Stomach (tissue), 19 donors: ENCODE measurements at places on chromosomes 3 and 15. TPM values are rescaled to one million over a fixed set of nuclear protein-coding genes. Genes with fewer than 3 reads are reported as not detected.

- H3K4me3 ChIP-seq, result no peak overlapping the region
- peaks cover 22% of the 10 kb centered on the region for H3K4me1 ChIP-seq
- no peaks in the 10 kb centered on the region for H3K27me3 ChIP-seq
- no peak overlapping the region for H3K27ac ChIP-seq
- DNase-seq, result no peak
These were observed 7.4 kb upstream of the HGD start for GRCh38 chr3:120689395-120689794.

Gene SLC9C1
- total RNA-seq, result not detected

- H3K4me1 ChIP-seq, result peaks cover 22% of the 10 kb centered on the region
- H3K4me3 ChIP-seq, result no peak overlapping the region
- H3K27me3 ChIP-seq, result no peaks in the 10 kb centered on the region
- peak overlapping the region; percentile 42 for H3K27ac ChIP-seq
These were observed 318.7 kb downstream of the FOXP1 start for GRCh38 chr3:71264840-71265239.

Gene BCL6
- total RNA-seq, result 11.6 TPM

GRCh38 chr3:31241533-31241932 lies 291.2 kb upstream of the STT3B start:
- H3K4me3 ChIP-seq, result no peak overlapping the region
- H3K4me1 ChIP-seq, result no peaks in the 10 kb centered on the region
- no peaks in the 10 kb centered on the region for H3K36me3 ChIP-seq
- H3K27ac ChIP-seq, result no peak overlapping the region

GRCh38 chr15:50944672-50945071 lies 36.2 kb downstream of the AP4E1 start:
- no peaks in the 10 kb centered on the region for H3K27me3 ChIP-seq
- no peak overlapping the region for H3K27ac ChIP-seq
- H3K4me1 ChIP-seq, result no peaks in the 10 kb centered on the region
- H3K4me3 ChIP-seq, result no peak overlapping the region
- H3K36me3 ChIP-seq, result peaks cover 51% of the 10 kb centered on the region
- DNase-seq, result no peak

DNA sequence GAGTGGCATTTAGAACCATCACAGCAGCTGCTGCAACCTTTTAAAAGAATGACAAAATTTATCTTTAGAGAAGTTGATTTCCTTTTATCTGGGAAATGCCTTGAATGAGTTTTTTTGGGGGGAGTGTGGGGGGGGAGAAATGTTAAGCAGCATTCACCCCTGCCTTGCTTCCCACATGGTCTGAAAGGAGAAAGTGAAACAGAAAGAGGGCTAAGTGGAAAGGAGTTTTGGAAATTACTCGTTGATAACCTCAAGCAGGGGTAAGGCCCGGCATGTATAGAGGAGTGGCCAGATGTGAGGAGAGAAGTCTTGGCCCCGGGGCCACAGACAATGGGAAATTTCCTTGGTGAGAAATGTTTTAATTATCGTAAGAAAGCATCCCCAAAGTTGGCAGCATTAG lies 23.5 kb downstream of the B3GALNT1 start:
- H3K36me3 ChIP-seq, result peaks cover 16% of the 10 kb centered on the region
- DNase-seq, result no peak
- no peaks in the 10 kb centered on the region for H3K27me3 ChIP-seq
- peaks cover 13% of the 10 kb centered on the region for H3K4me1 ChIP-seq
- no peak overlapping the region for H3K4me3 ChIP-seq

Gene LRRC34
- total RNA-seq, result not detected

GRCh38 chr15:60408463-60408981 lies 10.7 kb upstream of the ANXA2 start:
- no peaks in the 10 kb centered on the region for H3K27me3 ChIP-seq
- H3K36me3 ChIP-seq, result no peaks in the 10 kb centered on the region
- peaks cover 30% of the 10 kb centered on the region for H3K4me1 ChIP-seq
- H3K27ac ChIP-seq, result peak overlapping the region; percentile 85

Gene KCNAB1
- 0.14 TPM for total RNA-seq

- DNase-seq, result no peak
- no peak overlapping the region for H3K4me3 ChIP-seq
- no peak overlapping the region for H3K27ac ChIP-seq
- H3K4me1 ChIP-seq, result no peaks in the 10 kb centered on the region
- no peaks in the 10 kb centered on the region for H3K36me3 ChIP-seq
- no peaks in the 10 kb centered on the region for H3K27me3 ChIP-seq
These were observed 40.8 kb downstream of the KCNAB1 start for GRCh38 chr3:156161172-156161571.

- H3K4me1 ChIP-seq, result no peaks in the 10 kb centered on the region
- no peak overlapping the region for H3K27ac ChIP-seq
- H3K4me3 ChIP-seq, result no peak overlapping the region
- no peaks in the 10 kb centered on the region for H3K36me3 ChIP-seq
- H3K27me3 ChIP-seq, result no peaks in the 10 kb centered on the region
These were observed 253.2 kb upstream of the LRTM1 start for GRCh38 chr3:55180936-55181535.

DNA sequence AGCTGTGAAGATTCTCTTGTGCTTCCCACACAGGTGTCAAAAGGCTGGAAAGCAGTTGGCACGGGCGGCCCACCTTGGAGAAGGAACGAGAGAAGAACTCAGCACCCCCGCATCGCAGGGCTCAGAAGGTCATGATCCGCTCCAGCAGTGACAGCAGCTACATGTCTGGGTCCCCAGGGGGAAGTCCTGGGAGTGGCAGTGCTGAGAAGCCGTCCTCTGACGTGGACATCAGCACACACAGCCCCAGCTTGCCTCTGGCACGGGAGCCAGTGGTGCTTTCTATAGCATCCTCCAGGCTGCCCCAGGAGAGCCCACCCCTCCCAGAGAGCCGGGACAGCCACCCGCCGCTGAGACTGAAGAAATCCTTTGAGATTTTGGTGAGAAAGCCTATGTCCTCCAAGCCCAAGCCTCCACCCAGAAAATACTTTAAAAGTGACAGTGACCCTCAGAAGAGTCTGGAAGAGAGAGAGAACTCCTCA lies 31.4 kb downstream of the STARD5 start:
- DNase-seq, result no peak
- H3K4me1 ChIP-seq, result peaks cover 13% of the 10 kb centered on the region
- H3K27me3 ChIP-seq, result no peaks in the 10 kb centered on the region
- H3K27ac ChIP-seq, result peak overlapping the region; percentile 68
- H3K36me3 ChIP-seq, result no peaks in the 10 kb centered on the region

Gene PRKAR2A
- total RNA-seq, result 12.1 TPM

- H3K27me3 ChIP-seq, result no peaks in the 10 kb centered on the region
- no peaks in the 10 kb centered on the region for H3K4me1 ChIP-seq
- no peak overlapping the region for H3K27ac ChIP-seq
- no peak overlapping the region for H3K4me3 ChIP-seq
- no peaks in the 10 kb centered on the region for H3K36me3 ChIP-seq
These were observed 167.6 kb downstream of the ALDH1A2 start for GRCh38 chr15:57897870-57898269.

DNA sequence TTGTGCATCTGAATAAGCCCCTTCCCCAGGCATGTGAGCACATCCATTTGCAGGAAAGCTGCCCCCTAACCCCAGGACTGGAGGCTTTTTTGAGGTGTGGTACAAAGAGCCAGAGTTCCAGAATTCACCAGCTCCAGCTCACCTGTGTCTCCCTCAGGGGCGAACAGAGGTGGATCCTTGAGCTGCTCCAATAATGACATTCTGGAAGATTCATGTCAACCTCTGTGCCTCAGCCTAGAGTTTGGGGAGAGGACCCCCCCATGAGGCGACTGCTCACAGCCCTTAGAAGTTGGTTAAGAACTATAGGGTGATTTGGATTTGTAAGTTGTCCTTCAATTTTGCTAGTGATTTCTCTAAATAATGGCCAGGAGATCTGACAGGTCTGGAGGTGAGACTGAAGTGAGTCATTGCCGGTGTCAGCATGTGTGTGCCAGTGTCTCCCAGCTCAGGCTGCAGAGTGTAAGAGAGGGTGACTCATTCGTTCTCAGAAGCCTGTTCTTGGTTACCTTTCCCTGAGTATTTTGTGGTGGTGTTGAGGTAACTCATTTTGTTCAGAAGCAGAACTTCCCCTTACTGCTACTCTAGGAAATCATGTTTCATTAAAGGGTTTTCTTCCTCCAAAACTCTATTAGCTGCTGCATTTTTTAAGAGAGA lies 136.9 kb upstream of the TOPAZ1 start:
- DNase-seq, result peak; percentile 50
- H3K4me3 ChIP-seq, result no peak overlapping the region
- no peak overlapping the region for H3K27ac ChIP-seq
- no peaks in the 10 kb centered on the region for H3K4me1 ChIP-seq
- H3K36me3 ChIP-seq, result no peaks in the 10 kb centered on the region
- no peaks in the 10 kb centered on the region for H3K27me3 ChIP-seq

Gene CTXN2
- not detected for total RNA-seq

Gene ARNT2
- total RNA-seq, result 6.2 TPM

DNA sequence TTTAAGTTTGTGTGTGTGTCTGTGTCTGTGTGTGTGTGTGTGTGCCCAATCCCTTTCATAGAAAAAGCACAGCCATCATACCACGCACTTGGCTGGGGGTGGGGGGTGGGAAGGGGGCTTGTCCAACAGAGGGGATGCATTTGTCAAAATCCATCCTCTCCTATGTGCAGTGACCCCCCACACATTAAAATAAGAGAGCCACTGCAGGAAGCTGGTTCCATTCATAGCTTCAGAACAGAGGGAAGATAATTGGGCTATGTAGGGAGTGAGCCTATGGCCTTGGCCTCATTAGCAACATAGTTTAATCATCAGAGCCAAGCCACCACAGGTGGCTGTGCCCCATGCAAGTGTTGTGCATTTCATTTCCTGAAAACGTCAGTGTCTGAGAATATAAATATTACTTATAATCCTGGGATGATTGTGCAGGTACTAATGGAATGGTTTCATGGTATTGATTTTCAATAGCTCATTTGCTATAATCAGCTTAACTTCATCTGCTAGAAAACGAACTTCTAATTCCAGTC lies 330.8 kb downstream of the CNTN6 start:
- H3K27ac ChIP-seq, result no peak overlapping the region
- H3K36me3 ChIP-seq, result no peaks in the 10 kb centered on the region
- no peak overlapping the region for H3K4me3 ChIP-seq
- DNase-seq, result no peak
- no peaks in the 10 kb centered on the region for H3K4me1 ChIP-seq

Gene CNTN4
- 0.45 TPM for total RNA-seq

GRCh38 chr3:78765671-78766485 lies 1001.9 kb downstream of the ROBO1 start:
- no peaks in the 10 kb centered on the region for H3K27me3 ChIP-seq
- H3K4me3 ChIP-seq, result no peak overlapping the region
- H3K36me3 ChIP-seq, result no peaks in the 10 kb centered on the region
- peak; percentile 7 for DNase-seq
- H3K4me1 ChIP-seq, result no peaks in the 10 kb centered on the region

DNA sequence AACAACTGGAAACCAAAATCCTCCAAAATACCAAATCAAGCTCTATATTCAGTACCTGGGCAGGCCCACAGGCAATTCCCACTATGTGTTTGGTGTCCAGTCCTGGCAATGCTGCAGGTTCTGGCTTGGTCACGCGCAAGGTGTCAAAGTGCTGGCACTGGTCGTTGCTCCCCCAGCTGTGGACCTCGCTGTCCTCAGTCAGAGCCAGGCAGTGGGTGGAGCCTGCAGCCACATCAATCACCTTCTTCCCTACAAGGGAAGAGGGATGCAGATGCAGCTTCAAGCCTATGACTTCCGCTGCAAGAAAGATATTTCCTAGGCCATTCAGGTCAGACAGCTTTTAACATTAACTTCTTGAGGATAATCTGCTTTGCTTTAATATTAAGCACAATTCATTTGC lies 61.3 kb downstream of the HERC2 start:
- H3K27ac ChIP-seq, result no peak overlapping the region
- H3K27me3 ChIP-seq, result no peaks in the 10 kb centered on the region

DNA sequence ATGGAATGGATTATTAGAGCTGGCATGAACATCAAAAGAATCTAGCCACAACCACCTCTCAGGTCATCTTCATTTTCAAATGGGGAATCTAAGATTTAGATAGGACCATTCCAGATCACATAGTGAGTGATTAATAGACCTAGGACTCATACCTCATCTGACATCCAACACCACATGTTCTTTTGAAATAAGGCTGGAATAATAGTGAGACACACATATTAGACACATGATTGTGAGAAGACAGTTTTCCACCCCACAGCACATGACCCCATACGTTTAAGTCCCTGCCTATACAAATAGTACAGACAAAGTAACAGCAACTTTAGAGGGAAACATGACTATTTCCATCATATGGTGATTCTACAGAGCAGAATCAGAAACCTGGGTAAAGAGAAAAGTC lies 344.7 kb upstream of the TPRG1 start:
- DNase-seq, result no peak
- no peak overlapping the region for H3K27ac ChIP-seq
- no peaks in the 10 kb centered on the region for H3K27me3 ChIP-seq
- no peak overlapping the region for H3K4me3 ChIP-seq
- H3K4me1 ChIP-seq, result peaks cover 20% of the 10 kb centered on the region

Gene DBR1
- 14.8 TPM for total RNA-seq

DNA sequence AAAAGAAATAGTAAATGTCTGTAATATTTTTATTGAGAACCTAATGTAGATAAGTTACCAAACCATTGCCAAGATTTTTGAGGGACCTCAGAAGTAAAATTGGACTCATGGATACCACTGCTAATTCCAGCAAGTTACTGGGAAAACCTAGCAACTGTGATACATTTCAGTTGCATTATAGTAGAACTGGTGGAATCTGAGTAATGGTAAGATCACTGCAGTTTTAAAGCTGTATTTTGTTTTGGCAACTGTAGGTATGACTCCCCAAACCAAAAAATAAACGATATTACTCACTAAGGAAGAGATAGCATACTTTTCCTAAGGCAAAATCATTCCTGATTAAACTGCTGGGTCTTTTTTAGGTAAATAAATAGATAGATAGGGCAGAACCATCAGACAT lies 54.0 kb downstream of the ARMC8 start:
- H3K27me3 ChIP-seq, result no peaks in the 10 kb centered on the region
- no peaks in the 10 kb centered on the region for H3K4me1 ChIP-seq
- H3K4me3 ChIP-seq, result no peak overlapping the region
- no peak for DNase-seq

DNA sequence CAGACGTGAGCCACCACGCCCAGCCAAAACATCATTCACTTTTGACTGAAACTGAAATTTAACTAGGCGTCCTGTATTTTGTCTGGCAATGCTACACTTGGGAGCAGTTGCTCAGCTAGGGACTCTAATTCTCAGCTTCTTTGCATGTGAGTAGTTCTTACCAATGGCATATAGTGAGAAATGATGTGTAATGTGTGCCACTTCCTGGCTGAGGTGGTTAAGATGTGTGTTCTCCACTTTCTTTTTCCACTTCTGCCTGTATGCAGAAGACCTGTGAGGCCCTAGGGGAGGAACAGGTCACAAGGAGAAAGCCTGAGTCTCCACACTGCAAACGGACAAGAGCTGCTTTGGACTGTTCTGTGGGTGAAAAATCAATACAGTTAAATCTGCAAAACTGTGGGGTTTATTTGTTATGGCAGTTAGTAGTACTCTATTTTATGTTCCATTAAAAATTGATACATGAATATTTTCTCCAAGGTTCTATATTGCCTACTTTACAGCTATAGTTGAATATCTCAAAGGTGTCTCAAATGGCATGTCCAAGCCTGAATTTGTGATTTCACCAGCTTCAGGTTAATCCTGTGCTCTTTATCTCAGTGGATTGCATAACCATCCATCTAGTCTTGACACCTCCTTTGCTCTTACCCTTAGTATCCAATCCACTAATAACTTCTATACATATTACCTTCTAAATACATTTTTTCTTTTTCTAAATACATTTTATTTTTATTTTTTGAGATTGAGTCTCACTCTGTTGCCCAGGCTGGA lies 59.3 kb downstream of the NR1D2 start:
- no peak overlapping the region for H3K27ac ChIP-seq
- no peaks in the 10 kb centered on the region for H3K27me3 ChIP-seq
- H3K4me1 ChIP-seq, result peaks cover 2% of the 10 kb centered on the region
- DNase-seq, result no peak
- H3K36me3 ChIP-seq, result no peaks in the 10 kb centered on the region

GRCh38 chr3:13012221-13012691 lies 61.0 kb downstream of the IQSEC1 start:
- no peaks in the 10 kb centered on the region for H3K27me3 ChIP-seq
- no peaks in the 10 kb centered on the region for H3K36me3 ChIP-seq
- peak overlapping the region; percentile 83 for H3K27ac ChIP-seq
- no peak overlapping the region for H3K4me3 ChIP-seq
- DNase-seq, result peak; percentile 68
